ENCODE measurements at places on chromosomes 11 and 22.

GRCh38 chr22:36052505-36052941 lies 23.9 kb upstream of the RBFOX2 start:
- peak; percentile 49 for DNase-seq

- DNase-seq, result no peak
These were observed 5.3 kb upstream of the CD44 start for GRCh38 chr11:35133656-35134055.

- DNase-seq, result no peak
These were observed 4.4 kb upstream of the SPDYC start for GRCh38 chr11:65165410-65166317.

GRCh38 chr11:95337972-95338429 lies 107.0 kb upstream of the SESN3 start:
- no peak for DNase-seq

DNA sequence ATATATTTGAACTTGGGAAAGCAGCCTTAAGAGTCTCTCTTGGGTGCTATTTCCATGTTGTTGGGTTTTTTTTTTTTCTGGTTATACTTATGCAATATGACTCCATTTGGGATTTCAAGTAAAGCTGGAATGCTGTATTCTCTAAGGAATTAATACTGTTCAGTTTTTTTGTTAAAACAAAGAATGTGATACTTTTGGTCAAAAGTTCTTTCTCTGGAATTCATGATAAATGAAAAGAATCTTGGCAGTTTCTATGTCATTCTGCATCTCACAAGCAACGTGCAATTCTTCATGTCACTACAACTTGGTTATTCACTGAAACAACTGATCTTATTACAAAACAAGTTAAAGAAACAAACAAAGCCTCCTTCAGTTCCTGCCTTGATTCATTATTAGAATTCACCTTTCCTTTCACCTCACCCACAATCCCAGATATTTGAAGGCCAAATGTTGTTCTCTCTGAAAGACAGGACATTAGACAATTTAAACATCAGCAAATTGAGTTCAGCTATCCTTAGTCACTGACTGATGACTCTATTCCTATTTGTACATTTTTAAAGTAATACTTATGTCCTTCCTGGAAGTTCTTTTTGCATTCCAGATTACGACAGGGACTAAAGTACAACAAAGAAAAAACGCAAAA lies 176.2 kb downstream of the SBF2 start:
- DNase-seq, result peak; percentile 70

- peak; percentile 10 for DNase-seq
These were observed 43.8 kb downstream of the KCNQ1OT1 start for GRCh38 chr11:2655834-2656622.

DNA sequence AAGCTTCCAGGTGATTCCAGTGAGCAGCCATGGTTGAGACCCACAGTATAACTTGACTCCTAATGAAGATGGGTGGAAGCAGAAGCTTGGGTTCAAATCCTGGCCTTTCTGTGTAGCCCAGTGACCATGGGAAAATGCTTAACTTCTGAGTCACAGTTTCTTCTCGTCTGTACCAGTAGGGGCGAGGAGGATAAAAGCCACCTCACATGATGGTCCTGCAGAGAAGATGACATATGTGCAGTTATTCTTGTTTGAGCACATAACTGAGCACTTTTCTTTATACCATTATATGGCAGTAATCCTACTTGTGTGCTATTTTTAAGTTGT lies 4.9 kb downstream of the TMEM109 start:
- no peak for DNase-seq

DNA sequence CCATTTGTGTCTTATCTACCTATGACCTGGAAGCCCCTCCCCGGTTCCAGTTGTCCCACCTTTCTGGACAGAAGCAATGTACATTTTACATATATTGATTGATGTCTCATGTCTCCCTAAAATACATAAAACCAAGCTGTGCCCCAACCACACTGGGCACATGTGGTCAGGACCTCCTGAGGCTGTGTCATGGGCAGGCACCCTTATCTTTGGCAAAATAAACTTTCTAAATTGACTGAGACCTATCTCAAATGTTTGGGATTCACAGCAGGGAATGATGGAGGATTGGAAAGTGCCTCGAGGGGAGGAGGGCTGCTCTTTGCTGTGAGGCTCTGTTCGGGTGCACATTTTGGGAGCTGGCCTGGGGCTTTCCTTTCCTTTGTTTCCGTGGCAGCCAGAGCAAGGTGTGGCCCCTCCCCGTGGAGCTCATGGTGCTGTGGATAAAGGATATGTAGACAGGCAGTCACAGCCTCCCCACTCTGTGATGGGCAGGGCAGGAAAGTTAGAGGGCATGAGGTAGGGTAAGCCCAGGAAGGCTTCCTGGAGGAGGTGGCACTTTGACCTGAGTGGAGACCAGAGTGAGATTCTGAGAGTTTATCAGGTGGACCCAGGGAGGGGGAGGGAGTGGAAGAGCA lies 615.6 kb downstream of the TBC1D22A start:
- no peak for DNase-seq

DNA sequence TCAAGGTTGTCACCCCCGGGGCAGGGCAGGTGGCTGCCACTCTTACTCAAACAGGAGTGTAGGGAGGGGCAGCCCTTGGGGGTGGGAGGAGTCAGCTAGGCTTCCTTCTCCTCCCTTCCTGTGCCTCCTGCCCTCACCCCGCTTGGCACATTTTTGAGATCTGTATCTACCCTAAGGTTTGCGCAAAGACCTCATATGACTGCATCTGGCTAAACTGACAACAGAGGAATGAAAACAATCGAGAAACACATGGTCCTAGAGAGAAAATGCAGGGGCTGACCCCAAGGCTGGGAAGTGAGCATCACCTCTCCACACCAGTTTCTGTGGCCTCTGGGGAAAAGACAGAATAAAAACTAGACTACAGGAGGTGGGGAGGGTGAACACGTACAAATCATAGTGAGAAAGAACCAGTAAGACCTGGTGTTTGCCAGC lies 28.1 kb downstream of the IGSF9B start:
- DNase-seq, result no peak

DNA sequence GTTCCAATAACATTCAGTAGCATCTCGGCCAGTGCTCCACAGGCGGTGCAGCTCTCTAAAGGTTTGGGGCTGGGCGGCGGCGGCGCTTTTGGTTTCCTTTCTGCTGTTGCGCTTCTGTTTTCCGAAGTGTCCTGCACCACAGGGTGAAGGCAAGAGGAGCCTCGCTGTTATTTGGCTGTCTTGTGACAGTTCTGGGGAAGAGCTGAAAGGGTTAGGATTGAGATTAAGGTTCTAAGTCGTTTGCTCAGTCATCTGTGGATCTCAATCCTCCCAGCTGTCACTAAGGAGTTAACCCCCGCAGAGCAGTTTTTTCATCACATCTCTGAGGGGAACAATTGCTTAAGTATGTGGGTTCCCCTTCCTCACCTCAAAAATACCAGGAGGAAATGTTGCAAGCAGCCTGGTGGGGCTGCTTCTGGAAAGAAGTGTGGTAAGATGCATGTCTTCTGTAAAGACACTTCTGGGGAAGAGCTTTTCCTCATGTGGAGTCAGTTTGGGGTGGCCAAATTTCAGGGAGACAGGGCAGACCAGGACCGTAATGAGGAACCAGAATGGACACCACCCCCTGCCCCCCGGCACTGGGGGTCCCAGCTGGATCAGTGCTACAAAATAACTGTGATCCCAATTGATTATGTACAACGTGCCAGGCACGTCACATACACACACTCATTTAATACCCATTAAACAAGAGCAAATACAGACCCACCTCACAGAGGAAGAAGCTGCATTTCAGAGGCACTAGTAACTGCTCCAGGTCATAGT lies 14.2 kb downstream of the TMEM121B start:
- no peak for DNase-seq

DNA sequence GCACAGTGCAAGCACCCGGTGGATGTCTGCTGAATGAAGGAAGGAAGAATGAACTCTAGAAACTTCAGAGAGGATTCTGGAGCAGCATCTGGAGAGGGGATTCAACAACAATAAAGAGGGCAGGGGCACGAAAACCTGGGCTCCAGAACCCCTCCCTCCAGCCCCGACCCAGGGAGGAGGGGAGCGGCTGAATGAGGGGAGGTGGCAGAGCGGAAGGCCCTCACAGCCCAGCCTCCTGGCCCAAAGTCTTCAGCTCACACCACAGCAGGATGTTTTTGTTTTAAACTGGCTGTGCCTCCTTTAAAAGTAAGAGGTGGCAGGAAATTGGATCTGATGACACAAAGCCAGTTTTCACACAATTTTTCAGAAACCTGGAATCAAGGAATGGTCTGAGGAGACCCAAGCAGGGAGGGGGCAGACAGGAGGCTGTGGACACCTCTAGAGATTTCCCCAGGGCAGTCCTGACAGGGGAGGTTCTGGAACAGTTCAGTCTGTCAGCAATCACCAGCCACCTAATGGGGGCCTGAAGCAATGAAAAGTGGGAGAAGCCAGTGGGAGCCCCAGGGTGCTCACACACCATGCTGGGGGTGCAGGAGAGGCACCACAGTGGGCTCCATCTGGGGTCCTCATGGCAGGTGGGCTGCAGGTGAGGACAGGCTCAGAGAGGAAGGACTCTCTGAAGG lies 44.4 kb upstream of the TCF20 start:
- DNase-seq, result no peak

DNA sequence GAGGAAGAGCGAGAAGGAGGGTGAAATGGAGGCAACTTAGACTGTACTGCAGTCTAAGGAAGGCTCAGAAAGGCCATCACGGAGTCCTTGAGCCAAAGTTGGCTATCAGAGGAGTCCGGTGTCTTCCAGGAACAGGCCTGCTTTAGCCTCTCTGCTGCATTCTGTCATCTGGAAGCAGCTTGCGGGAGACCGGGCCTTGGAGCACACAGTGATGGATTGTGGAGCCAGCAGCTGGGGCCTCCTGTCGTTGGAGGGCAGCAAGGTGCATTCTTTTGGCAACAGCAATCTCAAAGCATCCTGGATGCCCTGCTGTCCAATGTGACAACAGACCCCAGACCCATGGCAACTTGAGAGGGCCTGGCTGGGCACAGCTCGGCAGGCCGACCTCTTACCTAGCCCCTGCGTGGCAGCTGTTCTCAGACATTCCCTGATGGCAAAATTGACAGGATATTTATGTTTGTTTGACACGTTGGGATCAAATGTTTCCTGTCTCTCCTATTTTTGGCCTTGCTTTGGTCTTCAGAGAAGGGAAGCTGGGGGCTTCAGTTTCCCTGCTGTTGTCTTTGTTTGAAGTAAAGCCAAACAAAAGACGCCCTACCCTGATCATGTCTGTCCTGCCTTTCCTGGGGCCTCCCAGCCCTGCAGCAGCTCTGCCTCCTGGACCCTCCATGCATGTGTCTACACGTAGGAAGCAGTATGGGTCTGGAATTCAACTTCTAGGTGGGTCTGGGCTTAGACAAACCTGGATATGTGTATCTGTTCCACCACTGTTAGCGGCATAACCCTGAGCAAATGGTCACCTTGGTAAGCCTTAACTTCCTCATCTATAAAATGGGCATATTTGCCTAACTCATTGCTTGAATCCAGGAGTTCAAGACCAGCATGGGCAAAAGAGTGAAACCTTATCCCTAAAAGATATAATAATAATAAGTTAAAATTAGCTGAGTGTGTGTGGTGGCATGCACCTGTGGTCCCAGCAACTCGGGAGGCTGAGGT lies 43.9 kb upstream of the LMO2 start:
- DNase-seq, result peak; percentile 42

DNA sequence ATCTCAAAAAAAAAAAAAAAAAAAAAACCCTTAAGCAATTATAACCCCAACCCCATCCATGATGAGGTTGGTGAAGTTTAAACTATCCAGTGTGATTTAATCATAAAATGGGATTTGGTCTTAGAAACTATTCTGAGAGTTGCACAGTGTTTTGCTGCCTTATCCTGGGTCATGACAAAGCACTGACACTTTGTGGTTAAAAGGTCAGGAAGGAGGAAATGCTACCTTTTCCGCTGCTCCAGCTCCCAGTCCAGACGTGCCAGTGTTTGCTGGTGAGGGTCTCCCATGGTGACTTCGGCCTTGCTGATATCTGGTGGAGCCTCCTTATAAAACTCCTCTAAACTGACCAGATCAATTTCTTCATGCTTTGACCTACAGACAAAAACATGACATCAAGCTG lies 14.5 kb downstream of the THOC5 start:
- DNase-seq, result peak; percentile 40

- DNase-seq, result peak; percentile 76
These were observed 17.3 kb upstream of the EIF3D start for GRCh38 chr22:36546092-36546804.

DNA sequence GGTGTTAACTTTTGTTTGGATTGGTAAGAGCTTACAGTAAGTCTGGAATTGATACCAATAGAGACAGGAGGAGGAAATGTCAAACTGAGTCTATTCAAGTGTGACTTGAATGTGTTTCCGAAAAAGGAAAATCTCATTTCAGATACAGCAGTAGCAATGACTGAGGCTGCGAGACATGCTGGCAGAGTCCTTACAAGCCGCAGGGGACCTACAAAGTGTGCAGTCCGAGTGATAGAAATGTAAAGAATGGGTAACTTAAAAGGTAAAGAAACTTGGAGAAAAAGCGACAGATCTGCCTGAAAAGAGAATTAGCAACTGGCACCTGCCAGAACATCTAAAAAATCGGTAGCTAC lies 444 bp downstream of the CWF19L2 start:
- DNase-seq, result peak; percentile 16

- DNase-seq, result peak; percentile 27
These were observed 101.2 kb upstream of the TIMP3 start for GRCh38 chr22:32700191-32700882.

Measured in lung microvascular endothelial cell (primary cell).